M059J (cell line): ENCODE measurements at places on chromosomes 4 and X. TPM values are rescaled to one million over a fixed set of nuclear protein-coding genes. Genes with fewer than 3 reads are reported as not detected.

The CT83 gene
- total RNA-seq, result not detected in 2 replicates

The WDR17 gene
- 0.86 and 1.1 TPM in 2 replicates for total RNA-seq

The SPATA18 gene
- not detected in 2 replicates for total RNA-seq

The MAP7D3 gene
- total RNA-seq, result 28.1 and 38.8 TPM in 2 replicates

The KIT gene
- total RNA-seq, result 0.02 TPM in 1 of 2 replicates, not detected in the other
